ENCODE measurements at places on chromosomes 3 and 15. TPM values are rescaled to one million over a fixed set of nuclear protein-coding genes. Genes with fewer than 3 reads are reported as not detected.

HIGD2B gene
- total RNA-seq = not detected

- no peak for DNase-seq
Observed at GRCh38 chr3:49614936-49615335, 59.2 kb upstream of the APEH start.

- no peak for DNase-seq
Observed at GRCh38 chr3:52527039-52527731, 6.5 kb downstream of the NT5DC2 start.

TRIM42 gene
- total RNA-seq = not detected

DNA sequence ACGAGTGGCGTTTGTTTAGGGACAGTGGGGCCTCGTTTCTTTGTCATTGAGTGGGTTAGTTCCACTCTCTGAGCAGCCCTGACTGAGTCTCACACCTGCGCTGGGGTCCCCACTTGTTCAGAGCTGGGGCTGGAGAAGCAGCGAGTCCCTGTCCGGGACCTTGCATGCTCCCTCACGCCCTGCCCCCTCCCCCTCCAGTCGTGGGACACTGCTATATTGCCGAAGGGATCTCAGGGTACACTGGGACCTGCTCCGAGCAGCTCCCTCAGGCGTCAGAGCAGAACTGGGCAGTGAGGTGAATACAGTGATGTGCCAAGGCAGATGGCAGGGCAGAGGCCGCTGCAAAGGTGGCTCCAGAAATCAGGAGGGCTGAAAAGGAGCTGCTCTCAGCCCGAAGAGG is 59.9 kb upstream of the KLF13 start:
- DNase-seq = no peak

DNA sequence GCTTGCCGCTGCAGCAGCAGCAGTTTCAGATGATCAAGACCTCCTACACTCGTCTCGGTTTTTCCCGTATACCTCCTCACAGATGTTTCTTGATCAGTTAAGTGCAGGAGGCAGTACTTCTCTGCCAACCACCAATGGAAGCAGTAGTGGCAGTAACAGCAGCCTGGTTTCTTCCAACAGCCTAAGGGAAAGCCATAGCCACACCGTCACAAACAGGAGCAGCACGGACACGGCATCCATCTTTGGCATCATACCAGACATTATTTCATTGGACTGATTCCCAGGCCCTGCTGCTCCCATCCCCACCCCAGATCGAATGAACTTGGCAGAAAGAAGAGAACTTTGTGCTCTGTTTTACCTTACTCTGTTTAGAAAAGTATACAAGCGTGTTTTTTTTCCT is 17.6 kb downstream of the CALML4 start:
- DNase-seq = peak; percentile 59

- no peak for DNase-seq
Observed at GRCh38 chr15:95897651-95898050, 432.8 kb upstream of the NR2F2 start.

RGMA gene
- total RNA-seq = 3.4 TPM

- DNase-seq = no peak
Observed at GRCh38 chr3:194890091-194890490, 204.4 kb downstream of the FAM43A start.

SEMA3B gene
- 63.4 TPM for total RNA-seq

GRCh38 chr15:71790081-71790480 is 20.3 kb upstream of the NR2E3 start:
- no peak for DNase-seq

SATB1 gene
- total RNA-seq = 74.2 TPM

Data from urinary bladder (tissue), 4 donors.